ENCODE measurements at places on chromosomes 12 and 14. TPM values are rescaled to one million over a fixed set of nuclear protein-coding genes. Genes with fewer than 3 reads are reported as not detected.

The LRP1-AS gene
- 0.88 TPM for total RNA-seq

The PZP gene
- not detected for total RNA-seq

The TMEM52B gene
- not detected for total RNA-seq

The KLRC2 gene
- not detected for total RNA-seq

The CLECL1 gene
- total RNA-seq = 0.23 TPM

The NRIP2 gene
- total RNA-seq = 2.1 TPM

The LALBA gene
- not detected for total RNA-seq

The POLE2 gene
- total RNA-seq = 5.2 TPM

The FOXG1 gene
- total RNA-seq = 0.08 TPM

The ISCU gene
- total RNA-seq = 74.7 TPM

The KRT7 gene
- 2.8 TPM for total RNA-seq

The TOMM20L gene
- total RNA-seq = not detected

The SCNN1A gene
- total RNA-seq = 4.1 TPM

The OTOGL gene
- total RNA-seq = 0.09 TPM

The SIX4 gene
- total RNA-seq = 7.1 TPM

The ZFHX2 gene
- total RNA-seq = 3.8 TPM

The ITGA7 gene
- 14.0 TPM for total RNA-seq

The PELI2 gene
- total RNA-seq = 18.3 TPM

The IRAK3 gene
- 0.27 TPM for total RNA-seq

The NGB gene
- 0.30 TPM for total RNA-seq
